AG09319 (cell line): ENCODE measurements at places on chromosomes 3 and 15.

DNA sequence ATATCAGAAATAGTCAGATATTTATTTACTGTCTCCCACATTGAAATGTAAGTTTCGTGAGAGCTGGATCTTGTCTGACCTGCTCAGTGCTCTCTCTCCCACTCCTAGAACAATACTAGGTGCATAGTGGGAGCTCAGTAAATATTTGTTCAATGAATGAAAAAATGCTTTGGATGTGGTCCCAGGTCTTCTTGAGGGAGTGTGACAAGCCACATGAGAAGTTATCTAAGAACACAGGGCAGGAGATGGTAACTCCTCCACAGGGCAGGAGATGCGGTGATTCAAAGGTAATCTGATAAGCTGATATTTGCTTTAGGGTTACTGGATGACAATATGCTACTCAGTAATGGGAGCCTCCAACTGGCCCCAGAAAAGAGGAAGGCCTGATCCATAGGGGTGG lies 25.8 kb upstream of the PLA2G4E start:
- DNase-seq = no peak

- no peak for DNase-seq
Observed at GRCh38 chr3:50350213-50350526, 405 bp downstream of the NPRL2 start.

- no peak for DNase-seq
Observed at GRCh38 chr3:179323197-179324110, 623 bp downstream of the ZNF639 start.

- DNase-seq = no peak
Observed at GRCh38 chr3:134239538-134239937, 11.1 kb downstream of the RYK start.

- DNase-seq = no peak
Observed at GRCh38 chr3:160725338-160725737, 30.7 kb upstream of the PPM1L start.

- DNase-seq = no peak
Observed at GRCh38 chr3:53702776-53703530, 143.3 kb downstream of the CHDH start.

- DNase-seq = no peak
Observed at GRCh38 chr15:51131596-51132290, 37.0 kb upstream of the TNFAIP8L3 start.

DNA sequence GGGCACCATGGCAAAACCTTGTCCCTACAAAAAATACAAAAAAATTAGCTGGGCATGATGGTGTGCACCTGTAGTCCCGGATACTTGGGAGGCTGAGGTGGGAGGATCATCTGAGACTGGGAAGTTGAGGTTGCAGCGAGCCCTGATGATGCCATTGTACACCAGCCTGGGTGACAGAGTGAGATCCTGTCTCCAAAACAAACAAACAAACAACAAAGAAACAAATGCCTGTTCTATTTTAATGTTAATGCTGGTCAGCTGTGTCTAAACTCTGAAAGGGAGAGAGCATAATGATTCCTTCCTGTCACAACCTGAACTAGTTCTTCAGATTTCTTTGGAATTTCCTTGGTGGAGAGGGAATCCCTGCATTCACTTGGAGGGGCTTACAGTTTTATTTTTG lies 413.0 kb upstream of the TBL1XR1 start:
- DNase-seq = no peak

DNA sequence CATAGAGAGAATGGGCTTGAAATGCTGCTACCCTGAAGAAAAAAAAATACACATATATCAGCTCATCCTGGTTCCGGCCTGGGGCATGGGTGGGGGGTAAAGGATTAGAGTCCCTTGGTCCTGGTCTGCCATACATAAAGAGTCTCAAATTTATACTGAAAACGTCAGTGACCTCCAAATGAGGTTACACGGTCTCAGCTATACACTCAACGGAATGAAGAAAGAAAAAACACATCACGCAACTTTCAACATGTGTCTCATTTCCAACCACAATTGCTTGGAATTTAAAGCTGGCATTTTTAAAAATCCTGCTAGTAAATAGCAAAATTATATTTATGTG lies 612.8 kb downstream of the MCTP2 start:
- DNase-seq = no peak

DNA sequence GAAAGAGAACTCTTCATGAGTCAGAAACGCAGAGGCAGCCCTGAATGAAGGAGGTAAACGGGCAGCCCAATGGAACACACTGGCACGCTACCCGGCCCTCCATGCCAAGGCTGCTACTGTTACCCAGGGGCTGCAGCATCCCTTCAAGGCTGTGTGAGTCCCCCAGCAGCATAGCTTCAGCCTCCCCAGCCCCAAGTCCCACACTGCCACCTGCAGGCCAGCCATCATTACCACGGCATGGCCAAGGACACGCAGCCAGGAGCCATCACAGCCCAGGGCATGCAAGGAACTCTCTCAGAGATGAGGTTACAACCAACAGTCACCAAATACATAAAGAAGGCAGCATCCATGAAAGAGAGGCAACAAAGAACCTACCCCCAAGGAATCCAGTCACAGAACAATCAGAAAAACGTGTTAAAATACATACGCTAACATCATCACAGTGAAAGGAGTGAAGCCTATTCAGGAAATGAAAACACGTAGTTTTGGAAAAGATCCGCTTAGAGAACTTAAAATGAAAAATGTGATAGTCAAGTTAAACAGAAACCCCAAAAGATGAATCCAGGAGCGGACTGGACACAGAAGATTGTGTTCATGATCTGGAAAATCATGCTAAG lies 22.4 kb downstream of the PLA2G4F start:
- no peak for DNase-seq

- no peak for DNase-seq
Observed at GRCh38 chr15:35038626-35039451, 46.3 kb downstream of the NANOGP8 start.

DNA sequence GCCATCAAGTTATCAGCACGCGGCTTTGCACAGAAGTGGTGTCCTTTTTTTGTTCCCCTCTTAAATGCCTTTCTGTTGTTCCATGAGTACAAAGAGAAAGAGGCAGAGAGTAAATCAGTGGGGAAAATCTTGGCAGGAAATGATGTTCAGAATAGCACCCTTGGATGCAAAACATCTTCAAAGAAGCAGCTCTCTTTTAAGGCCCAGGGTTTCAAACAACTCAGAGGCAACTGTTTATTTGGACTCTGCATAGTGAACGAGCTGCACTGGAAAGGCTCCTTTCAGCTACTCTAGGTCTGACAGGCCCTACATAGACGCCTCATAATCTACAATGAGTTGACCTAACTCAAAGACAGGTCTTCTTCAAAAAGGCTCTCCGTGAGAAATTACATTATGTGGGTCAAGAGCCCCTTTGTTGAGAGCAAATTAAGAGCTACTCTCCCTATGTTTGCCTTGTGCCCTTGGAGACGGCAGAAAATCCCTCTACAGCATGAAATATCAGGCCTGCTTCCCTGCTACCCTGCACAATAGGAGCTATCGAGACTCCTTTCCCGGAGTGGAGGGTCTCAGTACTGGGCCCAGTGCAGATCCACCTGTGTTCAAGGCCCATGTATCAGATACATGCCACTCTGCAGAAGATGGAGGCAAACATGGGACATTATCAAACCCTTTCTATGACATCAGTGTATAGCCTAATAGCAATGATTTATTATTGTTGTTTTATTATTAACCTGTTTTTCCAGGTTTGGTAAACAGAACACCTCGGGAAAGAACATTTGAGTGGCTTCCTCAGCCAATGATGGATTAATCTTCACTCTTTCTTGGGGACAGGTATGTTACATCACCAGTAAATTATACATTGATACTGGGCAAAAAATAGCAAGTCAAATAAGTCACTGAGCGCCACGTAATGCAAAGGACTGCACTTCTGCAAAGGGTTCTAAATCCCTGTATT lies 53.1 kb downstream of the HEG1 start:
- DNase-seq = no peak

GRCh38 chr15:32888221-32888761 lies 170.5 kb downstream of the GREM1 start:
- peak; percentile 53 for DNase-seq

DNA sequence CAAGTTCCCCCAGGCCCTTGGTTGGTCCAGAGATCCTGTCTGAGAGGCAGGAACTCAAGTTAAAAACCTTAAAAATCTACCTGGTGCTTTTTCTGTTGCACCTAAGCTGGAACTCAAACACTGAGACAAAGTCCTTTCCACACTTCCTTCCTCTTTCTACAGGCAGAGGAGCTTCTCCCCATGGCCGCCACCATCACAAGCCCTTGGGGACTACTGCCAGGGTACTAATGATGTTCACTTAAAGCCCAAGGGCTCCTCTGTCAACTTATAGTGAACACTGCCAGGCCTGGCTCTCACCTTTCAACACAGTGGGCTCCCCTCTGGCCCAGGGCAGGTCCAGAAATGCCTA lies 26.0 kb downstream of the TM4SF18 start:
- no peak for DNase-seq

DNA sequence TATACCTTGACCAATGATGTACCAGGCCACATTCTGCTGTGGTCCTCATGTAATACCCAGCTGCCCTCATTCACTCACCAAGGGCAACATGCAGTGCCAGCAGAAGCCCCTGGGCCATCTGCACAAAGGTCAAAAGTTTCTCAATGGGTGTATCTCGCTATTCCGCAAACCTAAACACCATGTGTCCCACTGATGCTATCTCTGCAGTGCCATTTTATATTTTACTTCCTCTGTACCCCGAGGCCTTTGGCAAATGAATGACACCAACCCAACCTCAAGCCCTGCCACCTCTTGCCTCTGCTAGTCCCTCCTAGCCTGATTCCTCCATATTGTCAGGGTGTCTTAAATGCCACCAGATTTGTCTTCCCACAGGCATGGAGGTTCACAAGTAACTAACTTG lies 59.2 kb downstream of the AAGAB start:
- DNase-seq = no peak

DNA sequence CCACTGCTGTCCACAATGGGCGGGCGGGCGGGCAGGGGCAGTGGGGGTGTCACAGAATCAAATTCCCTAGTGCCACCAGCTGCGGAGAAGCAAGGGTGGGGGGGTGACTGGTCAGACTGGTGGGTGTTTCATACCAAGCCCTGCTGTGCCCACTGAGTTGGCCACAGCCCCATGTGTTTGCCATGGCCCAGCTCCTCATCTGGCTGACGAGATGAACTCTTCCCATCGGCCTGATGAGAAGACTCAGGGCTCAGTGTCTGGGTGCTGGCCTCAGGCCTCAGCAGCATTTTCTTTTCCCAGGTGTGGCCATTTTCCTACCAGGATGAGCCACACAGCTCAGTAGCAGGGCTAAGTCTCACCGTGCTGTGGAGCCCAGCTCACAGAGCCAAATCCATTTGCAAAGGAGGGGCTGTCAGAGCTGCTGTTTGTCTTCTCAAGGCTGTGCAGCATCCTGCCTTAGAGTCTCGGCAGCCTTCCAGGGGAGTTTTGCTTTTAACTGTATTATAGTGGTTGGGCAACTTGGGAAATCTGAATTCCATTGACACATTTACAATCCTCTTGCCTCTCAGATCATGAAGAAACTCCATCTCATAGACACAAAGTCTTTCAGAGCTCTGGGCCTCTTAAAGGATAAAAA lies 176.8 kb downstream of the ABHD5 start:
- DNase-seq = no peak

GRCh38 chr3:22966349-22966748 lies 236.8 kb upstream of the UBE2E2 start:
- no peak for DNase-seq

GRCh38 chr3:166560253-166560652 lies 723.0 kb upstream of the BCHE start:
- DNase-seq = no peak

- DNase-seq = no peak
Observed at GRCh38 chr15:71559616-71560015, 250.7 kb upstream of the NR2E3 start.

GRCh38 chr15:62447742-62448141 lies 282.7 kb upstream of the C2CD4B start:
- DNase-seq = no peak

DNA sequence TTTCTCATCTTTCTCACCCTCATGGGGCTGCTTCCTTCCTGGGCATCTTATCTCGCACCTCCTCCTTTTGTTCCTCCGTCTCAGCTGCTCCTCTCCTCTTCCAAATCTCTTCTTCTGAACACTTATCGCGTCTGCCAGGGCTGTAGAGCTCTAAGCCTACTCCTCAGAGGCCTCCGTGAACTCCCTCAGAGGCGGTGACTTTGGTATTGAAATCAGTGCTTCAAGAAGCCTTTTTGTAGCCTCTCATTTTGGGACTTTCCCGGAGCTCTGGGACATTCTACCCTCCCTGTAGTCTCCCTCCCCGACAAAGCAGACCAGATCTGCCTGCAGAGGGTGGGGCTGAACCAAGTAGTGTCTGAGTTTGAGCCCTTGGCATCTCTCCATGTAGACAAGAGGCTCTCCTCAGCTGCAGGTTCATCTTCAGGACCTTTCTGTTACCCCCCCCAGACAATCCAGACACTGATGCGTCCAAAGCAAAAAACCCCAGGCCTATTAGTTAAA lies 17.5 kb upstream of the CPNE9 start:
- DNase-seq = no peak

DNA sequence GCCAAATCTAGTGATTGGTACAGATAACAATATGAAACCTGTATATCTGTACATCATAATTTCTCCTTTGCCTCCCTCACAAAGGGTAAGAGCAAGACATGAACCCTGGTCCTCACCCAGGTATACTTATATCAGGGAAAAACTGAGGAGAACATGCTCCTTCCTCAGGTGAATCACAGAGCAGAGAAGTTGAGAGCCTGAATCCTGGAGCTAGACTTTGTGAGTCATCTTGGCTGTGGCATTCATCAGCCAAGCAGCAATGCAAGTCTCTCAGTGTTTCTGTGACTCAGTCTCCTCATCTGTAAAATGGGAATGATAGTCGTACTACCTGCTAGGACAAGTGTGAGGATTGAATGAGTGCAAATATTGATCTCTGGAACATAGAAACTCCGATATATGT lies 165.7 kb upstream of the ADAMTS9 start:
- no peak for DNase-seq

DNA sequence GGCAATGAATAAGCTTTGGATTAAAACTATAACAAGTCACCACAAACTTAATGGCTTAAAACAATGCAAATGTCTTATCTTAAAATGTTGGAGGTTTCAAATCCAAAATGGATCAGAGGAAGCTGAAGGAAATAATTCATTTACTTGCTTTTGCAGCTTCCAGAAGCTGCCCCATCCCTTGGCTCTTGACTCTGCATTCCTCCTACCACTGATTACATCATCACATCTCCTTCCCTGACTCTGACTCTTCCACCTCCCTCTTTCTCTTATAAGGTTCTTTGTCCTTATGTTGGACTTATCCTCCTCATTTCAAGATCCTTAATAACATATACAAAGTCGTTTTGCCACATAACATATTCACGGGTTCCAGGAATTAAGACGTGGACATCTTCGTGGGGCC lies 982.8 kb upstream of the ROBO1 start:
- no peak for DNase-seq

DNA sequence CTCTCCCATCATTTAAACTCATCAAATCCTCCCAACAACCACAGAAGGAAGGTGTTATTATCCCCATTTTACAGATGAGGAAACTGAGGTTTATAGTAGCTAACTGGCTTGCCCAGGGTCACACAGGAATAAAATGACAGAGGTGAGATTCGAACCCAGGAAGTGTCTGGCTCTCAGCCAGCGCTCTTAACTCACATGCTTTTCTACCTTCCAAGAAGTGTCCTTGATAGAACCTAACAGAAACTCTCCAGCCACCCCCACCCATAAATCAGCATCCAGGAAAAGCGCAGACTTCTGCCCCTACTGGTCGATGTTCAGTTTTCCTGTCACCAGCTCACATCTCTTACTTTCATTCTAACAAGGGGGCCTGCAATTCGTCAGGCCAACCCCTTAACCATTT lies 51.7 kb downstream of the SPATA12 start:
- DNase-seq = no peak

- DNase-seq = no peak
Observed at GRCh38 chr15:84894736-84895425, 10.4 kb downstream of the SLC28A1 start.

GRCh38 chr15:101113114-101114005 lies 138.5 kb downstream of the CHSY1 start:
- no peak for DNase-seq
